ENCODE measurements at places on chromosomes 12 and 14.

GRCh38 chr14:60008042-60008441 is 83.7 kb upstream of the PCNX4 start:
- no peak for DNase-seq

GRCh38 chr14:84273181-84273580 is 1256.8 kb upstream of the FLRT2 start:
- no peak for DNase-seq

DNA sequence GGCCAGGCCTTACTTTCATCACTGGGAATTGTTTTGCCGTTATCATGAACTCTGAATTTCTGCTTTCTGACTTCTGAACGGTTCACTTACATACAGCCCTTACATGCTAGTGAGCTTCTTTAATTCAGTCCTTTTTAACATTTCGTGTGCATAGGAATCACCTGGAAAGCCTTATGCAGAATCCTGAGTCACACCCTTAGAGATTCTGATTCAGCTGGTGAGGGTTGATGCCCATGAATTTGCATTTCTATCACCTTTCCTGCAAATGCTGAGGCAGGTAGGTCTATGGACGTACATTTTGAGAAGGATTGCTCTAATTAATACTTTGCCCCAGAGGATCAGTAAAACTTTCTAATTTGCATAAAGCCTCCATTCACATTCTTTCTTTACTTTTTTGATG is 44.0 kb downstream of the PPHLN1 start:
- no peak for DNase-seq

DNA sequence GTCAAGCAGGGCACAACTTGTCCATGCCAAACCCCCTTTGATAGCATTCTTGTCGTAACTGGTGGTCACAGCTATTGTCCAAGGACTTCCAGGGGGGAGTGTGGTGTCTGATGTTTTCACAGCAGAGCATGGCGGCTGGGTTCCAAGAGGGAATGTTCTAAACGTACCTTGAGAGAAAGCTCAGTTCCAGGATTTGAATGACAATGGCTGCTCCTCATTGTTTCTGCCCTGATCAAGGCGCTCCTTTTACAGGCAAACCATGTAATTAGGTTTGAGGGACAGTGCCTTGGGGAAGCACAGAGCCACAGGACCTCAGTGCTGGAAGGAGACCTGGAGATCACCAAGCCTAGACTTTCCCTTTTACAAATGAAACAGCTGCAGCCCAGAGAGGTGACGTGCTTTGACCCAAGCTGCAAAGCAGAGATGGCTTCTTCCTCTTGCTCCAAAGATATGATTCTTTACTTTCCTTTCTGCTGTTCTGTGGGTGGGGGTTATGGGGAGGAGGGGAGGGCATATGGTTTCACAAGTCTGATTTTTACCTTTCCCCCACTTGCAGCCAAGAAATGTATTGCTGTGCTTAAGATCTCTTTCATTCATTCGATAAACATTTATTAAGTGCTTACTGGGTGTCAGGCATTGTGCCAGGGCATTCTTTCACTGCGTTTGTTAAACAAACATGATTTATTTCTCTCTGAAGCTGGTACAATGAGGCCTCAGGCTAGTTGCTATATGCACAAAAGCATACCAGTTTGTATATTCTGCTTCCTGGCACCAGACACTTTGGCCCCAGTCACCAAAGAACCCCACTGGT is 172.8 kb downstream of the KTN1 start:
- no peak for DNase-seq

DNA sequence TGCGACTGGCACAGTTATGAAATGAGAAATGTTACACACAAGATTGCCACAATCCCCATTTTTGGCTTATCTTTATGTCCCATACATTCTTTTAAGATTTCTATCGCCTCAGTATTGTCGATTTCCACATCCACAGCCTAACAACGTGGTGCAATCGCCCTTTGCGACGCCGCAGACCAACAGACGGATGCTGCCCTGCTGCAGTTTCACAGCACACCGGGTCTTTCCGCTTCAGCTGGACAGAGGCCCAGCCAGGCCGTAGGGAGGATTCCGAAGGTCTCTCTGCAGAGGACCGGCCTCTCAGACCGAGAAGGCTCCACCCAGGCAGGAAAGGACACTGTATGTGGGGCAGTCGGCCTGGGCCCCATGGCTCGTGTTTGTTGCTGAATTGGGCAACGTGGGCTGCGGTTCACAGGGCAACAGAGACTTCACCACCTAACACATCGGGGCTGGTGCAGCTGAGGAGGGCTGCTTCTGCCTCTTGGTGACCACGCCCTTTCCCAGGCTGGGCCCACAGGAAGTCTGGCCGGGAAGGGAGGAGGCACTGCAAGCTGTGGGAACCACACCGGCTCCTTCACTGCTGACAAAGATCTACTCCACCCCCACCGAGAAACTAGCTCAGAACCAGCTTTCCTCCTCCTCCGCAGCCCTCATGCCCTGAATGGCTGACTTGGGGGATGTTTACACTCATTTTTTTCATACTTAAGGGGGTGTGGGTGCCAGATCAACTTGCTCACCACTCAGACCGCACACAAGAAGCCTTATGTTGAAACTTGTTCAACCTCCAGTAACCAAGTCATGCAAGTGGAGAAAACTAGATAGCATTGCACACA is 32.9 kb upstream of the MDM1 start:
- DNase-seq: peak; percentile 71

DNA sequence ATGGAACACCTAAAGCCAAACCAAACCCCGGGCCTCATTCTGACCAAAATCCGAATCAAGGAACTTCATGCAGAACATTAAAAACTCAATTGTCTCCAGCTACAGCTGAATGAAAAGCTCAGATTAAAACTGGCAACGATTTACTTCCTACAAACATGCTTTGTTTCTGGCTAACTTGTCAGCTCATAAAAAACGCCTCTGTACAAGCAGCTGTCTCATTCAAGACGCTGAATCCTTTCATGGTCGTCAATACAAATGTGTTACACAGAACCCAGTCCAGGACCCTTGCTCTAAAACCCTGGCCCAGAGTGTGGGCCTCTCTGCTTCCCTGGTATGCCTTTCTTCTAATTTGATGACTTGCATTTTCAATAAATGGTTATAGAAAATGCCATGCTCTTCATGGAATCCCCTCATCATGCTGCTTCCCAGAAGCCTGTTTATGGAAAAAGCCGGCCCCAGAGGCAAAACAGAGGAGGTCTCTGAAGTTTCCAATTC is 183.1 kb downstream of the PHLDA1 start:
- DNase-seq: no peak

DNA sequence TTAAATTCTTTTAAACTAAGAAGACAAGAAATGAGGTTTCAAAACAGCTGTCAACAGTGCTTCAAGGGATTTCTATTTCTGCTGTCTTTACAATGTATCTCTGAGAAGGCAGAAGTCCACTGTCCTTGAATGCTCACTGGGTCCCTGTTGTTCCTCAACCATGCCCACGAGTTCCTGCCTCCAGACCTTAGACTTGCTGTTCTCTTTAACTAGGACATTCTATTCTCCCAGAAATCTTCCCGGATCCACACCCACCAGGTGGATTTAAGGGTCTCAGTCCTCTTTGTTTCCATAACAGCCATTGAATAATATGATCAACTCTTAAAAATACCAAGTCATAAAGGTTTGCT is 6.7 kb upstream of the SLC41A2 start:
- no peak for DNase-seq

DNA sequence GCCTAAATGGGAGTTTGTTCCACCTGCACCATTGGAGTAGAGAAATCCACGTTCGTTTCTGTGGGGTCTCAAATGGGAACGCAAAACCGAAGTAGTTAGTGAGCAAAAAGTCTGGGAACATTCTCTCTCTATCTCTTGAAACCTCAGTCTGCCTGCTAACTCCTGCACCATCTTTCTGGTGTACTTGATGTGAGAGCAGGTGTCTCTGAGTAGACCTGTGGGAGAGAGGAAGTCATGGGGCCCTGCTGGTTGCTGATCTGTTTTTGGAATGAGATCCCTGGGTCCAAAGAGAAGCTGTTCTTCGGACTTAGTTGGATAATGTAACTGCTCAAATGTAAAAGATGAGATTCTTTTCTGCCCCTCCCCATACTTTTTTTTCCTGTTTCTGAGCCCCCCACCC is 57.3 kb downstream of the MAX start:
- DNase-seq: no peak

DNA sequence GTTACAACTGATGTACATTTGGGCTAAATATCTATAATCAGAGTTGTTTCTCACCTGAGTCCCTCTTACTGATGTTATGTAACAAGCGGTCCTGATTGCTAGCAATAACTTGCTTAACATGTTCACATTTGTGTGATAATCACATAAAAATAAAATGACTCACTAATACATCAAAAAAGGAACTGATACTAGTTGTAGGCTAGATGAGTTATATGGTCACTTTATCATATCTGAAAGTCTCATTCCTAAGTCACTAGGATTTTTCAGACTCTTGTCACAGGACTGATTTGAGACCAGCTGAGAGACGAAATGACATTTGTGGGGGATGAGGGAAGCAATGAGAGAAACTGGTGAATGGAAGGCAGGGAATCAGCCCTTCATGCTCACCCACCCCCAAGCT is 34.3 kb downstream of the NKX2-1 start:
- no peak for DNase-seq

- DNase-seq: no peak
Measured at GRCh38 chr14:77638771-77639171, 22.3 kb upstream of the SPTLC2 start.

- no peak for DNase-seq
Measured at GRCh38 chr12:107484941-107485340, 200.7 kb upstream of the PWP1 start.

DNA sequence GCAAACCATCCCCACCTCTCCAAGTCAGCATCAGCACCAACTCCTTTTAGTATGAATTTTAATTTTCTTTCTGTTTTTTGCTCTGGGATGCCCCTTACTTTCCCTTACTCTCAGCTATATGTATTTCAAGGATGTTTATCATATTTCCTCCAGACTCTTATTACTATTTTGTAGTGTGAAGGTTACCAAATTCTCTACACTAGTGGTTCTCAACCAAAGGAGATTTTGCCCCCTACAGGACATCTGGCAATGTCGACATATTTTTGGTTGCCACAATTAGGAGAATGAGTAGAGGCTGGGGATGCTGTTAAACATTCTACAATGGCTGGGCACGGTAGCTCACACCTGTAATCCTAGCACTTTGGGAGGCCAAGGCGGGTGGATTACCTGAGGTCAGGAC is 29.1 kb upstream of the SOS2 start:
- no peak for DNase-seq

GRCh38 chr14:63287666-63288483 is 30.9 kb downstream of the GPHB5 start:
- no peak for DNase-seq

DNA sequence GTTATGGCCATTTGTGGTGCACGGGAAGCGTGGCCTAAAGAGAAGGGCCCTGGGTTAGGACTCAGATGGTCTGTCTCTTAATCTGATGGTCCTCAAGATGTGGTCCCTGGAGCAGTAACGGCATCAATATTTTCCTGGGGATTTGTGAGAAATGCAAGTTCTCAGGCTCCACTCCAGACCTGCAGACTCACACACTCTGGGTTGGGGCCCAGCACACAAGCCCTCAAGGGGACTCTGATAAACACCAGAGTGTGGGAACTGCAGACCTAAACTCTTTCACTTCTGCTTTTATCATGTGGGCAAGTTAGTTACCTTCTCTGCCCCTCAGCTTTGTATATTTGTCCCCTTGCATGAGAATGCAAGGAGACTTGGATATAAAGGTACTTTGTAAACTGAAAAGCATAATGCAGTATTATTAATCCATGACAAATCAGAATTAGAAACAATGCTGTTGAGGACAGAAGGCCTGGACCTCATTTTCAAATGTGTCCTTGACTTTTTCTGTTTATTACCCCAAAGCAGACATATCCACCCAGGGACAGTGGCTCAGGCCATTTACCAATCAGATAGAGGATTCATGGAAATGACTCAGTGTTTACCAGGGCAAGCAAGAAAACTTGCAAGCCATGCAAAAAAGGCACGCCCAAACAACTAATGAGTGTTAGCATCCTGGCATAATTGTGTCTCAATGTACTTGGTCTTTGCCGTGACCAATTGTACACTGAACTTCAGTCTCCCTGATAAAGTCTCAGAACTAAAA is 157.0 kb downstream of the ASCL1 start:
- DNase-seq: peak; percentile 11

DNA sequence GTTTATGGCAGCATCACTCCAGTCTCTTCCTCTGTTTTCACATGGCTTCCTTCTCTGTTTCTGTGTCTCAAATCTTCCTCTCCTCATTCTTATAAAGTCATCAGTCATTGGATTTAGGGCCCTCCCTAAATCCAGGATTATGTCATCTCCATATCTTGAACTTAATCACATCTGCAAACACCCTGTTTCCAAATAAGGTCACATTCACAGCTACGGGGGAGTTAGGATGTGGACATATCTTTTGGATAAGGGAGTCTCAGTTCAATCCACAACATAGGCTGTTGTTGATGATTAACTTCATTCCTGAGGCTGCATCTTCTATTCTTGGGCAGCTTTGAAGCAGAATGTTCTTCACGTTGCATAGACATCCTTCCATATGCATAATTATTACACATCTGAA is 40.3 kb upstream of the NTF3 start:
- no peak for DNase-seq

- no peak for DNase-seq
Measured at GRCh38 chr12:62050785-62051184, 209.4 kb upstream of the USP15 start.

- no peak for DNase-seq
Measured at GRCh38 chr14:93909429-93910128, 17.6 kb upstream of the FAM181A start.

DNA sequence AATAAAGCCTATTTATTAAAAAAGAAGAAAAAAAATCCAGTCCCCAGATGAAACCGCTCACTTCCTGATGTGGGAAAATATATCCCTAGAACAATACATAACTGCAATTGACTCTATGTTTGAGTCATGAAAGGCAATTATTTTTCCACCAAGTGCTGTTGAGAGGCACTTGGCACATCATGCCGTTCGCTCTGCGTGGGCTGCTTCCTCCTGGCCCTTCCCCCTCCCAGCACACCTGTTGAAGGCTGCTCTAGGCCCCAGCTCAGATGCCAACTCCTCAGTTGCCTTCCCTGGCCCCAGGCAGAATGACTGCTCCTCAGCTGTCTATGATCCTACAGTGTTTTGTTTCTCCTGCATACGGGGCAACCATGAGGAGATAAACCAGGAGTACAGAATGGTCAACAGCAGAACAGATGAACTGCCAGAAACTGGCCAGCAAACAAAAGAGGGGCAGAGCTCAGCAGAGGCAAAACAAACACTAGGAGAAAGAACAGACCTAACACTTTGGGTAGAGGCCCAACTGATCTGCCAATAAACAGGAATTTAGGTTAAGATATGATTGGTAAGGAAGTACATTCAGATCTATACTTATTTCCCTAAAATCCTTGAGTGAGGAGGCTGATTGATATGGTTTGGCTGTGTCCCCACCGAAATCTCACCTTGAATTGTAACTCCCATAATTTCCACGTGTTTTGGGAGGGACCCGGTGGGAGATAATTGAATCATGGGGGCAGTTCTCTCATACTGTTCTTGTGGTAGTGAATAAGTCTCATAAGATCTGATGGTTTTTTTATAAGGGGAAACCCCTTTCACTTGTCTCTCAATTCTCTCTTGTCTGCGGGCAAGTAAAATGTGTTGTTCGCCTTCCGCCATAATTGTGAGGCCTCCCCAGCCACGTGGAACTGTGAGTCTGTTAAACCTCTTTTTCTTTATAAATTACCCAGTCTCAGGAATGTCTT is 58.6 kb downstream of the SLC38A1 start:
- DNase-seq: peak; percentile 77

GRCh38 chr14:64303471-64303917 is 9.3 kb upstream of the ESR2 start:
- no peak for DNase-seq

- no peak for DNase-seq
Measured at GRCh38 chr14:102086709-102086971, 204 bp downstream of the HSP90AA1 start.

Measured in stimulated activated naive B cell treated with anti-CD40 and anti-IgM and Interleukin-4, amounts not matched to agents 10 μg/mL and 1 μg/mL and 100 μg/mL, for 72 hours (primary cell).